T47D (cell line): ENCODE measurements at places on chromosomes 6 and 20.

DNA sequence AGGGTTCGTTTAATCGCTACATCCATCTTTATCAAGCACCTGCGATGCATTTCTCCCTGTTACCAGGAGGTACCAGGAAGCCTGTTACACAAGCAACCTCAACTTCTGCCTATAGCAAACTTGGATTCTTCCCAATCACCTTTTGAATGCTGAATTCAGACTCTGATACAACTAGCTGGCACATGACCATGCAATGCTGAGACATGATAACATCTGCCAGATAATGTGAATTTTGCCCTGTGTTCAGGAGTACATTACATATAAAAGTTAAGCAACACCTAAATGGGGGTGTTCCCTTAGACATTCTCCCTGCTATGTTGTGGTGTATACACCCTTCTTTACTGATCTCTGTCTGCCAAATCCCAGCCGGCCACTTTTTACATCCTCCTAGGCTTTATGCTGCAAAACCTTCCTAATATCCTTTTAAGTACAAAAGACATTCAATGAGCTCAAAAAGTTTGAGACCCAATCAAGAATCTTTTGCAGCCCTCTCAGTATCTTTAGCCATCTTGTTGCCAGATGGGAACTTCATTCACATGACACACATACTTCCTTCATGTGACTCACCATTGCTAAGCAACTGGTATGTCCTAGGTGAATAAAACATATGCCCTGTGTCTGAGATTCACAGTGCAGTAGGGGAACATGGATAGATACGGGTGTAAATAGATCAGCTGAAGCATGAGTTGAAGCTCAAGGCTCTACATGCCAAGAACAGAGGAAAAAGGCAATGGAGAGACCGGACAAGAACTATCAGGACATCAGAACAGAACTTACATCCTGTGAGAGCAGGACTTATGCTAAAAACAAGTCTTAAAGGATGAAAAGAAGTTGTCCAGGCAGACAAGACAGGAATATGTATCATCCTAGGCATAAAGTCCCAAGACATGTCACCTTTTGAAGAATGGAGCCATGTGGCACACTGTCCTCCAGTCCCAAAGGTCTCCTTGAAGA, 84.3 kb downstream of the ZHX3 start:
- DNase-seq = no peak

GRCh38 chr20:4989570-4989969, 11.7 kb downstream of the SLC23A2 start:
- DNase-seq = no peak

- no peak for DNase-seq
These were observed 132.3 kb downstream of the RALGAPA2 start for GRCh38 chr20:20580139-20580538.

GRCh38 chr6:118589649-118590365, 41.7 kb downstream of the PLN start:
- no peak for DNase-seq

- DNase-seq = no peak
These were observed 449.8 kb downstream of the HACE1 start for GRCh38 chr6:104409913-104410312.
